ENCODE measurements at places on chromosomes 6 and 20. TPM values are rescaled to one million over a fixed set of nuclear protein-coding genes. Genes with fewer than 3 reads are reported as not detected.

Gene AGER
- 12.7 TPM for total RNA-seq

Gene TGIF2
- 23.4 TPM for total RNA-seq

Gene AVP
- total RNA-seq = not detected

Gene REPS1
- 52.4 TPM for total RNA-seq

Gene BCAS1
- 59.6 TPM for total RNA-seq

Gene FAM83C
- total RNA-seq = not detected

Gene C6orf52
- total RNA-seq = not detected

Gene ROS1
- total RNA-seq = not detected

Gene PSORS1C1
- 8.5 TPM for total RNA-seq

Gene PAK5
- 0.22 TPM for total RNA-seq

Gene KCNK15
- total RNA-seq = 6.0 TPM

Gene RIPK1
- 21.6 TPM for total RNA-seq

Gene ZC3H12D
- 3.1 TPM for total RNA-seq

Gene FILIP1
- total RNA-seq = 16.3 TPM

Gene BPIFA1
- not detected for total RNA-seq

Gene CLDN20
- 4.4 TPM for total RNA-seq

Gene OR2B6
- total RNA-seq = not detected

Gene RAB23
- 19.2 TPM for total RNA-seq

Gene CRISP2
- not detected for total RNA-seq

Gene RALGAPB
- total RNA-seq = 45.9 TPM

Gene BTBD3
- total RNA-seq = 43.1 TPM

Gene NRSN1
- not detected for total RNA-seq

Gene TTBK1
- not detected for total RNA-seq

Gene EEF1A1
- total RNA-seq = 8,344 TPM

Gene THBD
- total RNA-seq = 60.3 TPM

Gene MAP7
- total RNA-seq = 1.5 TPM

Gene RIPOR3
- total RNA-seq = 34.1 TPM

Gene SDCBP2
- total RNA-seq = 2.6 TPM

Gene SLC22A7
- total RNA-seq = not detected

Gene MEP1A
- not detected for total RNA-seq

Gene HCK
- total RNA-seq = 47.4 TPM

Gene MCHR2
- total RNA-seq = not detected

Gene TDRD6
- 0.98 TPM for total RNA-seq

Gene ERVFRD-1
- 0.42 TPM for total RNA-seq

Gene KHDC1
- total RNA-seq = 0.59 TPM

Gene CSTF1
- 22.8 TPM for total RNA-seq

Gene ZFP57
- total RNA-seq = not detected

Gene ALDH8A1
- 1.6 TPM for total RNA-seq

Gene PGC
- total RNA-seq = not detected

Gene SCGN
- not detected for total RNA-seq

Gene C2
- 6.3 TPM for total RNA-seq

Gene HLA-DQB2
- total RNA-seq = 1.5 TPM

Gene ID4
- 32.6 TPM for total RNA-seq

Gene ULBP1
- not detected for total RNA-seq

Gene GNAS-AS1
- not detected for total RNA-seq

Gene KCNK16
- not detected for total RNA-seq

Gene GLP1R
- 2.0 TPM for total RNA-seq

Gene MMP24
- total RNA-seq = 0.66 TPM

Gene ACTL10
- 3.9 TPM for total RNA-seq

Data from tibial nerve (tissue), 4 donors.